ENCODE measurements at places on chromosomes 6 and 20. TPM values are rescaled to one million over a fixed set of nuclear protein-coding genes. Genes with fewer than 3 reads are reported as not detected.

Gene TNFRSF6B
- not detected for total RNA-seq

Gene BHLHE23
- total RNA-seq: 0.22 TPM

Gene GSTA1
- not detected for total RNA-seq

Gene DLK2
- total RNA-seq: not detected

Gene SYNE1
- total RNA-seq: 6.0 TPM

GRCh38 chr6:163730246-163731210, 316.0 kb downstream of the QKI start:
- no peak overlapping the region for H3K27ac ChIP-seq
- H3K36me3 ChIP-seq: no peaks in the 10 kb centered on the region
- no peak overlapping the region for H3K4me3 ChIP-seq
- H3K4me1 ChIP-seq: no peaks in the 10 kb centered on the region
- DNase-seq: peak; percentile 17

DNA sequence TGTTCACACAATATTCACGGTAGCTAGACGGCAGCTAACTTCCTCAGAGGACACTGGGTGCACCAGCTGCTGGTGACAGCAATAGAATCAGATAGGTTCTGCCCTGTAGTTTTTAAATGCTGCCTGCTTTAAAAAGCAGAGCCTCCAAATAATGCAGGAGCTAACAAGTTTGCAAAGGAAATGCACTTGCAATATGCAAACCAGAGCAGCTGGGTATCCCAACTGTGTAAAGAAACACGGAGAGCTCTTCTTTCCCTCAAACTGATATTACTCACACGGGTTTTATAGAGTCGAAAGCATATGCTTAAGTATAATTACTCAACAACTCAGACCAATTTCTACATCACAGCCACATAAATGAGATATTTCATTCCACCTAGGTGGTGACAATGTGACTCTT, 432.7 kb downstream of the TFAP2A start:
- H3K36me3 ChIP-seq: no peaks in the 10 kb centered on the region
- no peak for DNase-seq
- H3K27ac ChIP-seq: no peak overlapping the region

DNA sequence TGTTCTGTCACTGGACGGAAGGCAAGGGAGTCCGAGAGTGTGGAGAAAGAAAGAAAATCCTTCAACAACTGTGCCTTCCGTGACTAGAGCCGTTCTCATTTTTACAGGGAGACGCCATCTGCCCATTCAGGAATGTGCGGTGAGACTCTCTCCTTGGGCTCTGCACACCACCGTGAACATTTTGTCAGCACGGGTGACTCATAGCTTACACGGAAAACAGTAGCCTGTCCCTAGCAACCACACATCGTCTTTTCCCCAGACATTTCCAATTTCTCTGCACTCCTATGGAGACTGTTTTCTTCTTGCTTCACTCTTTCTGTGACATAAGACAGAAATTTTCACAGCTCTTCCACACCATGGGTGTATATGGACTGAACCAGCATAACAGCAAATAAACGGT, 55.1 kb downstream of the TBXT start:
- no peak overlapping the region for H3K27ac ChIP-seq
- no peak for DNase-seq
- H3K4me3 ChIP-seq: no peak overlapping the region
- H3K4me1 ChIP-seq: no peaks in the 10 kb centered on the region
- peaks cover 3% of the 10 kb centered on the region for H3K36me3 ChIP-seq

DNA sequence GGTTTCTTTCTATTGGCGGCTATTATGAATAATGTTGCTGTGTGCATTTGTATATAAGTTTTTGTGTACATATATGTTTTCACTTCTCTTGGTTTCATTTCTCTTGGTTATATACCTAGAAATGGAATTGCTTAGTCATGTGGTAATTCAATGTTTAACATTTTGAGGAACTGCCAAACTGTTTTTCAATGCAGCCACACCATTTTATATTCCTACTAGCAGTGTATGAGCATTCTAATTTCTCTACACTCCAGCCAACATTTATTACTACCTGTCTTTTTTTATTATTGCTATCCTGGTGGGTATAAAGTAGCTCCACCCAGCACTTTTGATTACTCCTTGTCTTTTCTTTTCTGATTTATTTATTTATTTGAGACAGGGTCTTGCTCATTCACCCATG, 54.8 kb downstream of the PHACTR2 start:
- H3K36me3 ChIP-seq: no peaks in the 10 kb centered on the region
- DNase-seq: no peak
- H3K4me3 ChIP-seq: no peak overlapping the region
- H3K27ac ChIP-seq: no peak overlapping the region
- peaks cover 13% of the 10 kb centered on the region for H3K4me1 ChIP-seq
